H4 (cell line): ENCODE measurements at places on chromosomes 13 and 19. TPM values are rescaled to one million over a fixed set of nuclear protein-coding genes. Genes with fewer than 3 reads are reported as not detected.

DNA sequence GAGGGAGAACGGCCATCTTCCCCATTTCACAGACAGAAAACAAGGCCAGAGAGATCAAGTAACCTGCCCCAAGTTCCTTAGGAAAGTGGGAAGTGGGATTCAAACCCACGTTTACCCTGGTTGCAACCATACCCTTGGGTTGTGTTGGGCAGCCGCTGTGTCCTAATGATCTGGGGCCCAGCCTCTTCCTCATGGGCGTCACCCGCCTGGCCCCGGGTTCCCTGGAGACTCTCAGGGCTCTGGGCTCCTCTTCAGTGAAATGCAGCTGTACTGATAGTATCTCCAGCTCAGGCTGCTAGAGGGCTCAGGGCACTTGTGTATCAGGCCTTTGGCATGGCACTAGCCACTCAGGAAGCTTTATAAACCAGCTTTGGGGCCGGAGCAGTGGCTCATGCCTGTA lies 9.8 kb downstream of the TMED1 start:
- DNase-seq = no peak

- no peak for DNase-seq
These were observed 269.3 kb downstream of the KCNRG start for GRCh38 chr13:50284540-50284939.

FGF22 gene
- not detected in 2 replicates for total RNA-seq

FAM83E gene
- total RNA-seq = 0.06 and 1.6 TPM in 2 replicates

EFNA2 gene
- total RNA-seq = 1.0 and 3.3 TPM in 2 replicates
